ENCODE measurements at places on chromosomes 7 and 10. TPM values are rescaled to one million over a fixed set of nuclear protein-coding genes. Genes with fewer than 3 reads are reported as not detected.

Gene PDZD8
- 14.5 TPM for polyA plus RNA-seq

Gene MAP3K8
- polyA plus RNA-seq = 19.6 TPM

Gene AS3MT
- polyA plus RNA-seq = 3.9 TPM

Gene CYP26A1
- polyA plus RNA-seq = not detected

Gene DRGX
- 0.04 TPM for polyA plus RNA-seq

DNA sequence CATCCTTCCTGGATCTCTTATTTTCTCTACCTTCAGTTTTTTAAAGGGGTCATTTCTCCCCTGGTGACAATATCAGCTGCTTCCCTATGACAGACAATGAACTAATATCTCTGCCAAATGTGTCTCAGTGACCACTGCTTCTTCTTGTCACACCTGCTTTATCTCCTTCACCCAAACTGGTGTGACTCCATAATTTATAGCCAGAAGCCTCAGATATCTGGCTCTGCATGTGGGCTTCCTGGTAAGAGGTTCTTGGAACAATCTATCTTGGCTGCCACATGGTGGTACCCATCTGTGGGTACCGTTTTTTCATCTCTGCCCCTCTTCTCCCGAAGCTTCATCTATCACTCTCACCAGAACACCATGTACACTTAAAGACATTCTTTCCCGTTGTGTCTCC, 37.0 kb downstream of the CPVL start:
- no peak for DNase-seq

DNA sequence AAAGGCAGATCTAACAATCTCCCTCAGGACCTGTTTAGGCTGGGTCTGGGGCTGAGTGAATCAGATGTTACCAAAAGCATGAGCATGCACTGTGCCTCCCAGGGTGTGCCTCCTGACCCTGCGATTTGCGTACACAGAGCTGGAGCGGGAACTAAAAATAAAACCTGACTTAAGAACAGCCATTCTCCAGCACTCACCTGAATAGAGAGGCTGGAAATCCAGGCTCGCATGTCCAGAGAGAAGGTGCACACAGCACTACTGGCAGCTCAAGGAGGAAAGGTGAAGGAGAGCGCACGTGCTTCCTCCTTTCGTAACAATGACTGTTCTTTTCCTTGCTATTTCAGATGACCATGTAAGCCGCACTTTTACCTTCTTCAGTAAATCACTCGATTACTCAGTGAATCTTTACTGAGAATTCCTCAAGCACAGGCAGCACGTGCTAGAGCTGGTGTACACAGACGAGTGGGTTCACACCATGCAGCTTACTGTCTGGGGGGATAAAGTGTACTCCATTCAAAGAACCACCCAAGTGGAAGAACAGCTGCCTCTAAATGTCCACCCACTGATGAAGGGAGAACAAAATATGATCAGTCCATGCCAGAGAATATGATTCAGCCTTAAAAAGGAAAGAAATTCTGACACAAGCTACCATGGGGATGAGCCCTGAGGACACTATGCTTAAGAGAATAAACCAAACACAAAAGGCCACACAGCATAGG, 45.6 kb downstream of the SFMBT2 start:
- DNase-seq = no peak

GRCh38 chr7:79221211-79221610, 232.3 kb downstream of the MAGI2 start:
- DNase-seq = no peak

GRCh38 chr7:89247207-89247606, 451.7 kb upstream of the TEX47 start:
- DNase-seq = no peak

DNA sequence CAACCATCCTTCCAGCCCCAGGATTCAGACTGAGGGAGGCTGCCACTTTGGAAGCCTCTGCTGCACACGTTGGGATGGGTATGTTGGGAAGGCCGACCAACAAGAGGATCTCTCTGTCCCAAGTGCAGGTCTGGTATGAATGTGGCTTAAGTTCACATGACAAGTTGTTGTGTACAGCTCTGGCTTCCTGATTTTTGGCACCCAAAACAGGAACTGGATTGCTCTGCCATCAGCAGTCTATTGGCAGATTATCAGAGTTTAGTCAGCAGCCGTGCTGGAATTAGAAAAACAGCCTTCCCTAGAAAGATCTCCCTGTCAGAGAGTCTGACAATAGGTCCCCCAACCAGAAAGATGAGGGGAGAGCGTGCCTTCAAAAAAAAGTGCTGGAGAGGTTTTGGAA, 66.9 kb downstream of the GOLGA7B start:
- DNase-seq = no peak

- DNase-seq = no peak
Measured at GRCh38 chr7:27709137-27710075, 30.6 kb upstream of the TAX1BP1 start.
